ENCODE measurements at places on chromosomes 12 and 14.

GRCh38 chr12:44223736-44224135, 387.9 kb downstream of the TMEM117 start:
- DNase-seq, result no peak

DNA sequence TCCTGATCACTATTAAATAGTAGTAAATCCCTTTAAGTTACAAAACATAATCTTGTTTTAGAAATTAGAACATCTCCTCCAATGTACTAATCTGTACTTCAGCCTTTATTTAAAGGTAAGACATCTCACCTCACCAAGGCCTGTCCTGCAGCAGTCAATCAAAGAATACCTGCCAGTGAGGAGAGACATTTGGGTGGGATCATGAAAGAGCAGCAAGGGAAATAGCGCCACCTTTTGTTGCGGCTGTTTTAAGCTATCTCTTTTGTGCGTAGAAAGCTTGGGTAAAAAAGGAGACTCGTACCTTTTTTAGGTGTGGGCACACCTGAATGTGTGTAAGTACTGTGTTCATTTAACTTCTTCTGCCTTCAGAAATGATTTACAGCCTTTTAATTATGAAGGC, 117.8 kb upstream of the TMTC1 start:
- DNase-seq, result no peak

DNA sequence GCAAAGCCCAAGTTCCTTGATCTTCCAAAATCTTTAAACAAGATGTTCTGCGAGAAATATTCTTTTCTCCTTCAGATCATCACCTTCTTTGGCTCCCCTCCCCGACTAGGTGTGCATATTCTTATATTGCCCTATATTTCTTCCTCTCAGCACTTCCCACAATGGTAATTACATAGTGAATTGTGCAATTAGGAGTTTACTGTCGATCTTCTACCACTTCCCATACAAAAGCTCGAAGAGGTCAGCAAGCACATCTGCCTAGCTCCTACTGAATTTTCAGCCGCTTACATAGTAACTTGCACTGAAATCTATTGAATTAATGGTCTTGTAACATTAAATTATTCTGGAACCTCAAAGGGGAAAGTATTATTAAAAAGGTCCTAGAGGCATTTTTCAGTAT, 16.7 kb downstream of the OSBPL8 start:
- no peak for DNase-seq

GRCh38 chr14:102225936-102226335, 79.0 kb downstream of the MOK start:
- no peak for DNase-seq

GRCh38 chr12:58105225-58106119, 164.1 kb downstream of the ATP23 start:
- DNase-seq, result peak; percentile 3

DNA sequence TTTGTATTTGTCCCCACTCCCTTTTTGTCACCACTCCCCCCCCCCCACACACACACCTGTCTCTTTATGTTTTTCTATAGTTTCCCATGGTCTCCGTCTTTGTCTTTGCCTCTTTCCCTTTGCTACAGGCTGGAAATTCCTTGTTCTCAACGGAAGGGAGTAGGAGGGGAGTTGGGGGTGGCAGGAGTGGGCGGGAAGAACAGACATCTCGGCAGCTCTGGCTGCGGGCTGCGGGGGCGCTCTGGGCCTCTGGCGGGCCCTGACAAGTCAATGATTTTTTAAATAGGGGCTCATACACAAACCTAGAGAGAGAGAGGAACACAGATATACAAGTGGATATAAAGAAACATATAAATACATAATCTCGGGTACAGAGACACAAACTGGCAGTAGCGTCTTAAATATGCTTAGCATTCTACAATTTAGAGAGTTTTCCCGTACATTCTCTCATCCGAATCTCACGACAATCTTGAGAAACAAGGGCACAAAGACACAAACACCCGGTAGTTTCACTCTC, 2.4 kb upstream of the NAB2 start:
- DNase-seq, result peak; percentile 66
